ENCODE measurements at places on chromosomes 5 and 9. TPM values are rescaled to one million over a fixed set of nuclear protein-coding genes. Genes with fewer than 3 reads are reported as not detected.

GRCh38 chr9:12884736-12885395 is 110.0 kb downstream of the LURAP1L start:
- DNase-seq = no peak

GRCh38 chr5:15290953-15291352 is 209.0 kb upstream of the FBXL7 start:
- no peak for DNase-seq

DNA sequence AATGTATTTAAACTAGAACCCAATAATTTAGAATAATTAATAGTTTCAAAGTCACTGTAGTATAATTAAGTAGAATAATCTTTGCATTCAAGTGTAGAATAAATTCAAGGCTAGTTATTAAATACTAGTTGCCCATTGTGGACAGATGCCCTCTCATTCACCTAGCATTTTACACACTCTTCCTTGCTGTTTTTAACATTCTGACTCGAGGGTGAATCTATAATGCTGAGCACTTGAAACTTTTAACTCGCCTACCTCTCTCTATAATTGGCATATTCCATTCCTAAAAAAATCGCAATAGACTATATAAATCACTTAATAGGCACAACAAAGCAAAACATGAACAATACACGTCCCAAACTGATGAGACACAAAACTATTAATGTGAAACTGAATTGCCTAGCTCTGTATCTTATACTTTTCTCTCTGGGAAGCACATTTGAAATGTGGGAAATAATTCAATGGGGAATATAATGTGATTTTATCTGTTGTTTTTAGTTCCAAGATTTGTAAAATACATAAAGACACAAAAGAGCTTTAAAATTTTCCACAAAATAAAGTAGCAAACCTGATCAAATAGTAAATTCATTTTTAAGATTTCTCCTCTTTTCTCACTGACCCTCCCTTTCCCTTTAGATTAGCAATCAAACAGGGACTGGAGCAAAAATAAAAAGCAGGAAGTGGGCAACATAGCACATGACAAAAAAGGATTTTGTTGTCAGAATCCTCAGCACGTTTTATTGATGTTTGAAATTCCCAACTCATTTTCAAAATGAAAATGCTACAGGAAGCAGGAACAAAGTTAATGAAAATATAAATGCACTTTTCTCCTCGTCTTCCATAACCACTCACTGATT is 295.6 kb downstream of the PDE4D start:
- DNase-seq = no peak

DNA sequence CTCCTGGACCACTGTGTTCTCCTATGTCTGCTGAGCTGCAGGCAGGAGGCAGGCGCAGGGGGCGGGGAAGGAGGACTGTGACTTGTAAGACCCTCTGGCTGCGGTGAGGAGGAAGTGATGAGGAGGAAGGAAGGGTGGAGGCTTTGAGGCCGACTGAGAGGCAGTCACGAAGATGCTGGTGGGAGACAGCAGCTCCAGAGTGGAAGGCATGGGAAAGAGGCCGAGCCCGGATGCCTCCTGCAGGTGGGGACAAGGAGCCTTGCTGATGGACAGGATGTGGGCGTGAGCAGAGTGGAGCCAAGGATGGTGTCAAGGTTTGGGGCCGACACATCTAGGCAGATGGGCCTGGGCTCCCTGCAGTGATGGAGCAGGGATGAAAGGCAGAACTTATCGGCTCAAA is 74.3 kb upstream of the ICE1 start:
- no peak for DNase-seq

- DNase-seq = no peak
These were observed 56.8 kb downstream of the NUDT12 start for GRCh38 chr5:103505581-103506305.

The LRRC19 gene
- total RNA-seq = 102 TPM

The NDFIP1 gene
- total RNA-seq = 112 TPM

The ANKRD31 gene
- 0.19 TPM for total RNA-seq

The HTR4 gene
- total RNA-seq = 45.4 TPM
